Fibroblast of skin of scalp (primary cell): ENCODE measurements at places on chromosomes 7 and 10.

- no peak for DNase-seq
Measured at GRCh38 chr10:22710139-22710745, 4.1 kb downstream of the PIP4K2A start.

GRCh38 chr10:120975072-120975867 is 124.1 kb downstream of the WDR11 start:
- no peak for DNase-seq

- DNase-seq = no peak
Measured at GRCh38 chr10:124459395-124459794, 2.2 kb upstream of the LHPP start.

- no peak for DNase-seq
Measured at GRCh38 chr10:59002011-59002410, 174.4 kb upstream of the PHYHIPL start.

DNA sequence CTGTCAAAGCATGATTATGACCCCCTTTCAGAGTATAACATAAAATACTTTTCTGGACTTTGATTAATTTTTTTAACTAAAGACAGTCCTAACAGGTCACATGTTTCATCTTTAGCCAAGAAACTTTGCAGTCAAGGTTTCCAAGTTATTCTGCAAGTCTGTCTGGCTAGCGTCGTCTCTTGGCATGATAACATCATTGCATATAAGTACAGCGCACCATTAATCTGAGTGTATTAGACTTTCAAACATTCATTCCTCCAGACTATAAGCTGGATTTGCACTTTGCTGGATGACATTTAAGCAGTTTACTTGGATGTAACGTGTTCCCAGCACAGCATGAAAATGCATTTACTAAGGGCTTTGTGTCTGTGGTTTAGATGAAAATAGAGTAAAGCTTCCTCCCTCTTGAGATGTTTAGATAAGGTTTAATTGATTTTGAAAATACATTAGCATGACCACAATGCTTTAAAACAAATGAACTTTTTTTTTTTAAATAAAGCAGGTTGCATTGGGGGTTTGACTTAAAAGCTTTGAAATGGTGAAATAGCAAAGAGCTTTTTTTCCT is 349.0 kb upstream of the MTPN start:
- no peak for DNase-seq

DNA sequence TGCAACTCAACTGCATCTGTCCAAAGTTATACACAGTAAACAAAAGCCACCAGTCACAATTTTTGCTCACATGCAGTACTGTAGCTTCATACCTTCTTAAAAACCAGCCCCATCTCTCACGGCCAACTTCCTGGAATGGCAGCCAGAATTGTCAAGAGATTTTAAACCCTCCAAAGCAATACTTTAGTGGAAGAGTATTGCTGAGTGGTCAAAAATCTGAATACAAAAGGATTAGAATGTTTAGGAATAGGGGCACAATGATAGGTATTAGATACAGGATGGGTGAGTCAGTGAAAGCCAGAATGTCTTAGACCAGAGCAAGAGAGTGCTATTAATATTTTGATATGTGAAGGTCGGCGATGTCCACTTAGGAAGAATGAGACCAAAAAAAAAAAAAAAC is 193.9 kb downstream of the AGMO start:
- no peak for DNase-seq
